T follicular helper cell (primary cell): ENCODE measurements at places on chromosomes 12 and 14.

DNA sequence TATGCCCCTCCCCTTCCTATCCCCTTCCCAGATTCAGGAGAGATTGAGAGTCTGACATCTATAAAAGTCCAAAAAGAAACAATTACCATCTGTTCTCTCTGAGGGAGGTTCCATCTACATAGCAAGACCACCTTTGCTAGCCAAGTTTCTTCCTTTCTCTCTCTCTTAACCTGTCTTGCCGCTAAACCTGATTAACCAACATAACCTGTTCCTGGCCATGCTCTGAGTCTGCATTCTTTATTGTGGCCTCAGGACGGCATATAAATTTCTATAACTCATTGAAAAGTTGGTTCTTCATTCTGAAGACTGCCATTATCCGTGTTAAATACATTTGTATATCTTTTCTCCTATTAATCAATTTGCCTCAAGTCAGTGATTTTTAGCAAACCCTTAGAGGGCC is 594.0 kb downstream of the KCNH5 start:
- no peak for DNase-seq

- DNase-seq = no peak
These were observed 68.8 kb upstream of the CAND1 start for GRCh38 chr12:67200386-67200785.

DNA sequence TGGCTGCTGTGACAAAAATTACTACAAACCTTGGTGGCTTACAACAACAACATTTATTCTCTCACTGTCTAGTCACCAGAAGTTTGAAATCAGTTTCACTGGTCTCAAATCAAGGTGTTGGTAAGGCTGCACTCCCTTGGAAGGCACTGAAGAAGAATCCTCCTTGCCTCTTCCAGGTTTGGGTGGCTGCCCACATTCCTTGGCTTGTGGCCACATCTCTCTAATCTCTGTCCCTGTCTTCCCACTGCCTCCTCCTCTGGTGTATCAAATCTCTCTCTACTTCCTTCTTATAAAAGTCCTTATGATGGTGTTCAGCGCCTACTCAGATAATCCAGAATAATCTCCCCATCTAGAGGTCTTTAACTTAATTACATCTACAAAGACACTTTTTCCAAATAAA is 31.0 kb downstream of the PLCZ1 start:
- no peak for DNase-seq

- no peak for DNase-seq
These were observed 139.5 kb upstream of the OTX2 start for GRCh38 chr14:56949828-56950227.

DNA sequence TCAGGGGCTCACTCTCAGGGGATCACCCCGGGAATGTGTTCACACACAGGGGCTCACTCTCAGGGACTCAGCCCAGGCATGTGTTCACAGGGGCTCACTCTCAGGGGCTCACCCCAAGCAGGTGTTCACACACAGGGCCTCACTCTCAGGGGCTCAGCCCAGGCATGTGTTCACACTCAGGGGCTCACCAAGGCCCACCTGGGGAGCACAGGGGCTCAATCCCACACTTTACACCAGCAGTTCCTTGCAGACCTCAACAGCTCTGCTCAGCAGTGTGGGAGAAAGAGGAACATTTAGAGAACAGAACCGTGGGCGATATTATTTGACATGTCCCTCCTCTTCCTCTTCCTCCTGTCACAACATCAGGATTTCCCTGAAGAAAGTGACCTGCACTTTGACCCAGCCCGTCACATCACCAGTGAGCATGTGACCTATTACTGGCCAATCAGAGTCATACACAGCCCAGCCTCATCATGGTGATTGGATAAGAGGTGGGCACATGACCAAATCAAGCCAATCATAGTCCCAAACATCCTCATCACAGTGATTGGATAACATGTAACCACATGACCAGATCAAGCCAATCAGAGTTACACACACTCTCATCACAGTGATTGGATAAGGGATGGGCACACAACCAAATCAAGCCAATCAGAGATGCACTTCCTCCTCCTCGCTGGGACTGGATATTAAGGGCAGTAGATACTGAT is 359.4 kb upstream of the SFSWAP start:
- no peak for DNase-seq

GRCh38 chr14:73370561-73370960 is 87.8 kb downstream of the NUMB start:
- DNase-seq = no peak

- DNase-seq = no peak
These were observed 21.8 kb downstream of the SENP1 start for GRCh38 chr12:48084066-48084465.

GRCh38 chr12:123121670-123122069 is 29.2 kb downstream of the PITPNM2 start:
- no peak for DNase-seq

DNA sequence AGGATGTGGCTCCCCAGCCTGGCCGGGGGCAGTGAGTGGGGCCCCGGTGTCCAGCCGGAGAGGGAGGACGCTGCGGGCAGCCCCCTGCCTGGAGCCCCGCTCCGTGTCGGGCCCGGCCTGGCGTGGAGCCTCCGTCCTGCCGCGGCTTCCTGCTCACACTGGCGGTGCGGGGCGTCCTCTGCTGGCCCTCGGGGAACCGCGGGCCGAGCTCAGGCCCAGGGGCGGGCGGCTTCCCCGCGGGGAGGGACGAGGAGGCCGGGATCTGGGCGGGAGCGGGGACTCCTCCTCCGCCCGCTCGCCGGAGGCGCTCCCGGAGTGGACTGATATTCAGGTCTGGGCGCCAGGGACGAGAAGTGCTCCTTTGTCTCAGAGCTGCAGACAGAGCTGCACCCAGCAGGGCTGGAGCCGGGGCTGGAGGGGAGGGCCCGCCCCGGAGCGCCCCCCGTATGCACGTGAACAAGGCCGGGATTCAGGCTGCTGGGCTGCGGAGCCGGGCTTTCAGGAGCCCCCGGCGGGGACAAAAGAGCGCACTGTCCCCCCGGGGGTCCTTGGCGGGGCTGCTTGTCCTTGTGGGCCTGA is 2.2 kb downstream of the MMP17 start:
- no peak for DNase-seq

DNA sequence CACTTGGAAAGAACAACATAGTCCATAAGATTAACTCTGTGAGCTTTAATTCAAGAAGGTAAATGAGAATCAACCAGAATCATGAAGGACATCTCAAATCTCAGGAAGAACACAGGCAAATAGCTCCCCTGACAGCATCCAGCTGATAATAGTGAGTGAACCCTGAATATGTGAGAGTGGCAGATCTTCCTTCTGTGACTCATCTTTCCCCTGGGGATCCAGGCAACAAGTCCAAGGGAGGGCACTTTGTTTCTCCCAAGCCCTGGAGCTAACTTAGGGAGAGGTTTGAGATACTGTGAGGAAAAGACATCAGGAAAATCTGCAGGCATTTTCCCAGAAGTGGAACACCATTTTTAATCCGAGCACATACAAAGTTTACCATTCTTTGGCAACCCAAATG is 763.9 kb upstream of the MGAT4C start:
- DNase-seq = no peak

- no peak for DNase-seq
These were observed 138.8 kb upstream of the PRMT8 start for GRCh38 chr12:3352230-3352629.

- DNase-seq = peak; percentile 18
These were observed 19.6 kb downstream of the POMT2 start for GRCh38 chr14:77301103-77301502.

DNA sequence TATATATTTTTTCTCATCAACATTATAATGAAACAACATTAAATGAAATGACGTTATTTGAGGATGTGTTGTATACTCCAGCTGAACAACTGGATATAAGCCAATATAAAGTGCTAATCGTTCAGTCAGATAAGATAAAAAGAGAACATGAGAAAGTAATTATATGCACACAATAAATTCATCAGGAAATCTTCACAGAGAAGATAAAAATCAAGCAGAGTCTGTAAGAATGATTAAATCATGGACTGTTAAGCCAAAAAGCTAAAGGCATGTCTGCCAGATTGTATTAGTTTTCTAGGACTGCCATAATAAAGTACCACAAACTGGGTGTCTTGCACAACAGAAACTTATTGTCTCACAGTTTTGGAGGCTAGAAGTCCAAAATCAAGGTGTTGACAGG is 178.6 kb downstream of the NELL2 start:
- DNase-seq = no peak

DNA sequence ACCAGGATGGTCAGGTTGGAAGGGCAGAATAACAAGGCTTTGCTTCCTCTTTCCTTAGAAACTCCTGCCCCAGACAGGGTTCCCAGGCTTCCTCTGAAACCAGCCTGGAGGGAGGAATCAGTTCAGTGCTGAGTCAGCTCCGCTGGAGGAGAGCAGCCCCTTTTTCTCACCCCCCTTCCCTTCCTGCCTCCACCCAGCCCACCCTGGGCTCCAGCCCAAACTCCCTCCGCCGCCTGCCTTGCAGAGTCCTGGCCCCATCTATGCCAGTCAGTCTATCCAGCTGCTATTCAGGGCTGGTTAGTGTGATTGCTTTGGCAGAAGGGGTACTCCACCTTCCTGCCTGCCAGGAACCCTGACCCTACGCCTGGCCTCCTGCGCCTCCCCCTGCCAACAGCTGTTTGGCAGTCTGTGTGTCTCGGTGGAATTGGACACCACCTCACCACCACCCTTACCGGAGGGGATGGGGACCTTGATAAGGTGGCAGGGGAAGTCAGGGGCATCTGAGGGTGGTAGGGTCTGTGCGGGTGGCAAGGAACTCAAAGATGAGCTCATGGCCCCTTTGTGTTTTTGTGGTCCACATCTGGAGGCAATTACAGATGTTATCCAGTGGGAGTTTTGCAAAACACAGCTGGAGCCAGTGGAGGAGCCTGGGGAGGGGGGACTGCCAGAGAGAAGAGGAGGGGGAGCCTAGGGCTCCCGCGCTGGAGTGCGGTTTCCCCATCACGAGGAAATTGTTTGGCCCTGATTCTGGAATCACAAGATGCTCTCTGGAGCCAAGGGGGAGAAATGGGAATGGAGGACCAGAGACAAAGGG is 12.2 kb downstream of the MMP14 start:
- DNase-seq = no peak

- DNase-seq = no peak
These were observed 122.5 kb downstream of the SLC15A5 start for GRCh38 chr12:16154990-16155389.

GRCh38 chr12:116324654-116325335 is 47.3 kb upstream of the MED13L start:
- DNase-seq = no peak

DNA sequence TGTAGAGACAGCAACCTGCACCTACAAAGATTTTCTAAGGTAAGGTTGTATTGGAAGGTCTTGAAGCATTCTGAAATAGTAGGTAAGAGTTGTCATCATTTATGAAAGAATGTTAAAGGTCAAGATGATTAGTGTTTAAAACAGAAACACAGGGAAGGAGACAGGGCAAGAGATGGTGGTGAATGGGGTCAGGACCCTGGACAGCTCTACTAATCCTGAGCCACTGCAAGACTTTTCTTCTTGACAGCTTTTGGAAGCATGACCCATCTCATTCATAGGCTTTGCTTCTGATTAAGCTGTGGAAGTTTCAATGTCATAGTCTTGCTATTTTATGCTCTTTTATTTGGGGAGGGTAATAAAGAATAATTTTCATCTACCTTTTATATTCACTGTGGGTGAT is 75.5 kb upstream of the CAND1 start:
- DNase-seq = no peak

GRCh38 chr14:76961631-76962302 is 66.7 kb downstream of the IRF2BPL start:
- DNase-seq = peak; percentile 90

DNA sequence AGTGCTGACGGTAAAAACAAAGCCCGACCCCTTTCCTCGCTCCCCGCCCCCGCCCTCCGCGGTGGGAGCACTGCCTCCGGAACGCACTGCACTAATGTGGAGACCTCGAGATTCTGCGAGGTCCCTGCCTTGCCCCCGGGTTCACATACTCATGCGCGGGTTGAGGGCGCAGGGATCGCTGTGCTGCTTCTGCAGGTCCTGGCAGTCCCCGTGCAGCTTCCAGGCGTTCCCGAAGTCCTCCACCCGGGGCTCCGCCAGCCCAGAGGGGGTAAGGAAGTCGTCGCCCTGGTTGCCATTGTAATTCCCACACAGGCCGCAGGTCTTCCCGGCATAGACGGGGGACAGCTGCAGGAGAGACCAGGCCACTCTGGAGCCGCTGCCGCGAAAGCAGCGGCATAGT is 66.8 kb downstream of the VWF start:
- DNase-seq = no peak

DNA sequence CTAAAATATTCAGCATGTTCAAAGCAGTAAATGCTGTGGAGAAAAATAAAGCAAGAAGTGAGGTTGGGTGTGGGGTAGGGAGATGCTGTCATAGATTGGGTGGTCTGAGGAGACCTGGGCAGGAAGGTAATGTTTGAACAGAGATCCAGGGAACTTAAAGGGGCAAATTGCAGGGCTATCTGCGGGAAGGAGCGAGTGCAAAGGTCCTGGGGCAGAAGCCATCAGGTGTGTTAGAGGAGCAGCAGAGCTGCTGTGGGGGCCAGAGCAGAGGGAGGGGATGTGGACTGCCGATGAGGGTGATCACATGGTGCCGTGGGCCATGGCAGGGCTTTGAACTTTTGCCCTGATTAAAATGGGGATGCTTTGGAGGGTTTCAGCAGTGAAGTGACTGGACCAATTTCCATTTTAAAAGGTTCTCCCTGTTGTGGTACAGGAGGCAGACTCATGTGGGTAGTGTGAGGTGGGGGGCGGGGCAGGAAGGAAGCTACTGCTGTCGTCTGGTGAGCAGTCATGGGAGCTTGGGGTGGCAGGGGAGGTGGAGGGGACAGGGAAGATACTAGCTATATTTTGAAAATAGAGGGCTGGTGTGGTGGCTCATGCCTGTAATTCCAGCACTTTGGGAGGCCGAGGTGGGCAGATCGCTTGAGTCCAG is 145.0 kb downstream of the AACS start:
- no peak for DNase-seq

- DNase-seq = no peak
These were observed 173.0 kb downstream of the MYRFL start for GRCh38 chr12:69998011-69998410.

DNA sequence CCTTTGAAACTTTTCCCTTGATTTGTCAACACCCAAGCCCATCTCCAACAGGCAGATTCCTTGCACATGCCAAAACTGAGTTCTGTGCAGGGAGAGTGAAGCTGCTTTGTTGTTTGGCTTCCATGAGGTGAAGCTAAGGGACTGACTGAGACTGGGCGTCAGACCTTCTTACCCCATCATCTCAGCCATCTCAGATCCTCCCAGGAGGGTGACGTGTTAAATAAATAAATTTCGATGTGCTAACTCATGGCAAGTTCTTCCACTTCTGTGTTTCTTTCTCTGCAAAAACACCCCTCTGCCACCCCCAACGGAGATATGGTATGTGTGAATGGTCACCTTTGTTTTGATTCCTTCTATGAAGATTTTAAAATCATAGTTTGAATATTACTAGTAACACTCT is 17.8 kb downstream of the UTP20 start:
- DNase-seq = no peak
